ENCODE measurements at places on chromosomes 6 and 20.

DNA sequence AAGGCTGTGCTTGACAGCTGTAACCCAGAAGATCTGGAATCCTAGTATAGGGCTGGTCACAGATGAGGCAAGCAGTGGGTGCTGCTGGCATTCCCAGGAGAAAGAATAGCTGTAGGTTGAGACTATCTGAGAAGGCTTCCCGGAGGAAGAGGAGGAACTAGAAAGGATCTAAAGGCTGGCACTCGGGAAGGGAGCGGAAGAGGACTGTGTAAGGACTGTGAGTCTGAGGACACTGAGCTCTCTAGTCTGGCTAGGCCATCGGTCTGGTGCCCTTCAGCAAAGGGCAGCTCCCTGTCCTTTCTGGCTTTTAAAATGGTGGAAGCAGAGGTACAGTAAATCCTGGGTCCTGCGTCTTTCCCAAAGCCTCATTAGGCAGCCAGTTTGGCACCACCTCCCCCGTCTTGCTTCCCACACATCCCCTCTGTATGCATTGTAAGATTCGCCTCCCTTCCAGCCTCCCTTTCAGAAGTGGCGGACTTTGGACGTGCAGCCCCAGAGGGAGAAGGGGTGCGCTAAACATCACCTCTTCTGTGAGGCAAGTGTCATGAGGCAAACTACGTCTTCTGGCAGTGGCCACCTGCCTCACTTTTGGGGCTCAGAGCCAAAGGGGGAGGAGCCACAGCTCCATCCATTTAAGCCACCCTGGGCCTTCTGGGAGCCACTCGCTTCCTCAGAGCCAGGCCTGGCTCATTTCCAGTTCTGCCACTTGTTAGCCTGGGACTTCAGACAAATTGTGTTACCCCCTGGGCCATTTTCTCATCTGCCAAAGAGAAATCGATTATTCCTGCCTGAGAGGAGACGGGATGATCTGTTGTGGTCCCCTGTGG is 8.6 kb downstream of the SNPH start:
- DNase-seq = no peak

DNA sequence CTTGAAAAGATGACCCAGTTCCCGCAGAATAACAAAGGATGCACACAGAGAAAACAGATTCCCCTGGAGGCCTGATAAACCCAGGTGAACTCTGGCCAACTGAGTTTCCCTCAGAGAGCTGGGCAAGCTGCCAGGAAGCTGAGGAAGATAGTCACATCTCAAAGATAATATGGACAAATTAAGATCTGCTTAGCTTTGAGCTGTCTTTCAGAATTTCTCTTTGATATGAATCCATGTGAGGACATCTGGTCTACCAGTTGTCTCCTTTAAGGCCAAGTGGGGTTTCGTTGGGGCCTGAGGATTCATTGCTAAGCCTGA is 59.5 kb downstream of the ID4 start:
- no peak for DNase-seq

- no peak for DNase-seq
Measured at GRCh38 chr6:89287351-89288028, 27.6 kb downstream of the GABRR2 start.

- DNase-seq = no peak
Measured at GRCh38 chr6:34544052-34544604, 12.0 kb downstream of the SPDEF start.

- no peak for DNase-seq
Measured at GRCh38 chr6:130203370-130203769, 19.4 kb downstream of the SAMD3 start.

- DNase-seq = no peak
Measured at GRCh38 chr6:36730424-36731380, 33.1 kb downstream of the RAB44 start.

GRCh38 chr6:26222571-26222970 is 135.3 kb downstream of the HFE start:
- DNase-seq = no peak

- peak; percentile 25 for DNase-seq
Measured at GRCh38 chr6:160801418-160801817, 99.4 kb downstream of the PLG start.

DNA sequence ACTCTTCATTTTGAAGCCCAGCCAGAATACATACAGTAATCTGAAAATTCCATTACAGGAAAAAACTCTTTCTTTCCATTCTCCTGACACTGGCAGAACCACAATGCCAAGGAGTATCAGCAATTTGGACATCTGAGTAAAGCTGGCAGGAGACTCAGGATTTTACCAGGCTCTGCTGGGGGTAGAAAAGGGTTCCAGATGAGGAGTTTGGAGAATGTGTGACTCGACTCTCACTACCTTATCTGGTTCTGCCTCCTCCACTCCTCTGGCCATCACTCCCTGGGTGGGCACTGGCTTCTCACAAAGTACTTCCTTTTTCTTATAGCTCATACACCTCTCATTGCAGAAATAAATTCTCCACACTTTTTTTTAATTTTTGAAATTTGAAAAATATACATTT is 10.6 kb upstream of the WFDC8 start:
- DNase-seq = no peak

GRCh38 chr20:48682529-48683363 is 145.1 kb downstream of the PREX1 start:
- DNase-seq = peak; percentile 43

DNA sequence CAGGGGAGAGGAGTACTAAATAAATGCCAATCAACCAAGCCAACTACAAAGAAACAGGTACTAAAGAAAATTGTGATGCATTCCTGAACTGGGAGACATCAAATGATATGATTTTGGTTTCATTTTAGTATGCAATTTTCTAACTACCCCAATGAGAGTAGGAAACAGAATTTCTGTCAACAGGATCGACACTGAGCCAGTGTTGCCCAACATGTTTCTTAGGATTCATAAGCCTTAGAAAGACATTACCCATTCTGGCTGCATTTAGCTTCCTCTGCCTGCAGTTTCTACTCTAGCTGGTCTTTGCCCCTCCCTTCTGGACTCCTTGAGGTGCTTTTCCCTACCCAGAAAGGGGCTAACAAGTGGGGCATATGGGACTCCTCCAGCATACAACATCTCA is 49.8 kb downstream of the KCTD20 start:
- no peak for DNase-seq

DNA sequence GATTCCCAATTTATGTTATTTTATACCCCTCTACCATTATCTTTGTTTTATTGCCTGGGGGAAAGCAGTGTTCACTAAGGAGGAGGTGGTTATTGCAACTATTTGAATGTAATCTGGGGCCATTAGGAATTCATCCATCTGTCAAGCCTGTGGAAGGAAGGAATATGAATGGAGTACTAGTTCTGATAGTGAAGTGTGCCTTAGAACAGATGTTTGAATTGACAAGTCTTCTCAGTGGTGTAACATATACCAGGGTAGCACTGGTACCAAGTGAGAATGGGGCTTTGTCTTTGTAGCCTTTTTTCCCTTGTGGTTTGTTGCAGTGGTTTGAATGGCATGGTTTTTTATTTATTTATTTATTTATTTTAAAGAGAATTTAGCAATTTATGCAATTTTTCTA is 27.9 kb upstream of the HDAC2 start:
- DNase-seq = no peak

GRCh38 chr6:130962966-130963365 is 100.1 kb downstream of the EPB41L2 start:
- no peak for DNase-seq

- DNase-seq = no peak
Measured at GRCh38 chr20:20292472-20292871, 75.4 kb upstream of the INSM1 start.

DNA sequence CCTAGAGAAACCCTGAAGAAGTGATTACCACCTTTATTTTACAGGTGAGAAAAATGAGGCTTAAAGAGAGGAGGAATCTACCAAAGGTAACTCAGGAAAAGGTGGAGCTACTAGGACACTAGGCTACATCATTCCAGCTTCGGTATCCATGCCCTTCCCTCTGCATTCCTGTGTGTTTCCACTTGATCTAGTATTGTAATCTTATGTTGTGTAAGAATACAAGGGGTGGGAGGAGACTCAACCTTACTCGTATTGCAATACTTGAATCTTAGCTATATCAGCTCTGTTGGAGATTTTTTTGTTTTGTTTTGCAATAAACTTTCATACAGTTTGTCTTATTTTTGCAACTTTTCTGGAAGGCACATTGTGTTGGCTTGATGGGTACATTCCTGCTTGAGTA is 742.4 kb downstream of the PTPRT start:
- DNase-seq = no peak

DNA sequence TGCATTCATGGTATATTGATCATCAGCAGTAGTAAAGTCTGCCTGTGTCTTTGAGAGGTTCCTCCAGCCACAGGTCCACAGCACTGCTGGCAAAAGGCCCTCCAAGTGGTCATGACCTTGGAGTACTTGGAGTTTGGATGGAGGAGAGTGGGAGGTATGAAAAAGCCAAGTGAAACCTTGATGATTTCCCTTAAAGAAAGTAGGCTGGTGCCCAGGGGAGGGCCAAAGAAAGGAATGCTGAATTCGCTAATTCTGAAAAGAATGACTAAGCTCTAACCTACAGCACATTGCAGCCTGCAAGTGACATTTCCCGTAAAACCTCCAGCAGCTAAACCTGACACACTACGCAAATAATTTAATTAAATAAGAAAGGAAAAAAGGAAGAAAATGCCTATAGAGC is 223.4 kb upstream of the TAB2 start:
- no peak for DNase-seq

- no peak for DNase-seq
Measured at GRCh38 chr6:34568341-34569201, 12.4 kb upstream of the SPDEF start.

DNA sequence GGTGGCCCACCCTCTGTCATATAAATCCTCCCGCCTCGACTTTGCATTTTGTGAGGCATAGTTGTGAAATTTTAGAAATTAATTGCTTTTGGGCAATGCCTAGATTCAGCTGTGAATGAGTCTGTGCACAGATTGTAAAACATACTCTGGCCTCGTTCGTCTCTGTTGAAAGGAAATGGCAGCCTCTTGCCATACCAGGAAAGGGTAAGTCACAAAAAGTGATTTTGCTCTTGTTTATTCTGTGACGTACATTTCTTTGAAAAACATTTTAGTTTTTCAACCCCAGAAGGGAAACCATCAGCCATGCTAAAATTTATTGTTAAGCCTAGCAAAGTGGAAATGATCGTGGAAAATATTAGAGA is 15.3 kb upstream of the EXOC2 start:
- no peak for DNase-seq

GRCh38 chr6:72374857-72375256 is 247.0 kb upstream of the KCNQ5 start:
- DNase-seq = no peak

- DNase-seq = no peak
Measured at GRCh38 chr6:132147530-132148011, 196.4 kb upstream of the CCN2 start.

DNA sequence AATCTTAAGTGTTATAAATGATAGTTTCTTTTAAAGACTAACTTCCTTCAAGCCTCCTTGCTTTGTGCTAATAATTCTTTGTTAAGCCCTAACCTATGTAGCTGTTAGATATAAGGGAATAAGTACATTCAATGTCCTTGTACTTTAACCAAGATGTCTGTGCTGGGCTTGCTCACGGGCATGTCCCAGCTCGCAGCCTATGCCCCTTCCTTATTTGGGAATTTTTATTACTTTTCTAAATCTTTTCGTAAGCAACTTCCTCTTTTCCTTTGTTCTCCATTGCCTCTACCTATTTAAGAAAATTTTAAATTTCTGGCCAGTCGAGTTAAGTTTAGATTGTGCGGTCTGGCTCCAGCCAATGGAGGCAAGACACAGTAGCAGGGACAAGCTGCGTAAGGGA is 26.0 kb upstream of the CDK19 start:
- DNase-seq = no peak

DNA sequence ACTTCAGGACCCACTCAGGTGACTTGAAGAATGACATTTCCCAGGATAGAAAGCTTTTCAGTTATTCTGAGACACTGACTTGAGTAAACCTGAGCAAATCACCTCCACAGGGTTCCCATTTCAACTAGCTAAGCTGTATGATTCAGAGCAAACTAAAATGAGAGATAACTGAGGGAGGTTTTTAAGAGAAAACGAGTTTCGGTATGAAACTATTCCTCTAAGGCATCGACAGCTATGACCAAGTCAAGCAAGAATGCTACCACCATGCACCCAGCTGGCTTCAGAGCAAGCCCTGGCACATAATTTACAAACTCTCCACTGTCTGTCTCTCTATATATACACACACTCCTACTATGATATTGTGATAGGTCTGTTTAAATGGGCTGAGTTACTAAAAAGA is 75.4 kb downstream of the PERP start:
- DNase-seq = no peak

- DNase-seq = no peak
Measured at GRCh38 chr6:125018136-125018535, 55.9 kb downstream of the RNF217 start.

GRCh38 chr20:61230166-61230565 is 21.9 kb upstream of the CDH4 start:
- DNase-seq = no peak

DNA sequence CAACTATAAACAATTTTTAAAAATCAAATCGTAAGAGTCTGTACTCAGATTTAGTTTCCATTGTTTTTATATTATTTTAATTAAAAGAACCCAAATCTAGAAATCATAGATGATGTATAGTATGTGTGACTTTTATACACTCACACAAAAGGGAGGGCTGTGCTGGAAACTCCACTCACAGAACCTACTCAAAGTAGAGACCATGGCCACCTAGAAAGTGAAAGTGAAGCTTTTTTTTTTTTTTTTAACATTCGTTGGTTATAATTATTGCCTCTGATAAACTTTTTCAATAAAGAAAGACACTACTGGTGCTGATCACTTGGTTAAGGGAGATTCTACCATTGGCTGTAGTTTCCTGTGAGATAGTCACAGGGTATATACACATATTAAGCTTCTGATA is 37.9 kb upstream of the PRL start:
- DNase-seq = no peak

- DNase-seq = no peak
Measured at GRCh38 chr6:13396241-13396792, 68.0 kb upstream of the TBC1D7 start.

GRCh38 chr6:149306967-149307366 is 10.5 kb upstream of the TAB2 start:
- DNase-seq = no peak

- DNase-seq = no peak
Measured at GRCh38 chr6:85452441-85452881, 2.6 kb downstream of the NT5E start.
